GM12892 (cell line): ENCODE measurements at places on chromosomes 5 and 9.

- no peak for DNase-seq
Observed at GRCh38 chr9:87615547-87616148, 110.3 kb upstream of the CTSL start.

DNA sequence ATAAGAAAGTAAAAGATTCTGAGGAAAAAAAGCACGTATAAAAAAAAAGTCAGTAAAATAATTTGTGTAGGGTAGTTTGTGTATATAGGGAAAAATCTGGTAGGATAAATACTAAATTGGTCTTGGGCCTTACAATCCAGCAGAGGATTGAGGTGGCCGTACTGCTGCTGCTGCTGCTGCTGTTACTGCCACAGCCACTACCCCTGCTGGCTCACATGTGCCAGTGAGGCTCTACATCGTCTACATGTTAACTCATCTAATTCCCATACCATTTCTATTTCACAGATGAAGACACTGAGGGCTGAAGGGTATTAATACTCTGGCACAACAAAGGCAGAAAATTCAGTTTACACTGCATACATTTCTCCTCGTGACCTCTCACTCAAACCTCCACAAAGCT lies 928.5 kb downstream of the TLE4 start:
- DNase-seq = no peak

GRCh38 chr9:128701227-128701854 lies 962 bp upstream of the PKN3 start:
- DNase-seq = no peak

DNA sequence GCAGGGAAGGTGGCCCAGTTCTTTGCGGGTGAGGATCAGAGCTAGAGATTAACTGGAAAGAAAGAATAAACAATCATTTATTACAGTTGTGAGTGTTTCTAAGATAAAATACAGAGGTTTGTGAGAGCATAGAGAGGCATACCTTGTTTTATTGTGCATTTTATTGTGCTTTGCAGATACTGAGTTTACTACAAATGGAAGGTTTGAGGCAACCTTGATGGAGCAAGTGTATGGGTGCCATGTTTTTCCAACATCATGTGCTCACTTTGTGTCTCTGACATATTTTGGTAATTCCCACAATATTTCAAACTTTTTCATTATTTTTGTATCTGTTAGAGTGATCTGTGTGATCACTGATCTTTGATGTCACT lies 715 bp upstream of the C5orf34 start:
- no peak for DNase-seq

- no peak for DNase-seq
Observed at GRCh38 chr9:96616817-96617438, 2.7 kb downstream of the CDC14B start.

DNA sequence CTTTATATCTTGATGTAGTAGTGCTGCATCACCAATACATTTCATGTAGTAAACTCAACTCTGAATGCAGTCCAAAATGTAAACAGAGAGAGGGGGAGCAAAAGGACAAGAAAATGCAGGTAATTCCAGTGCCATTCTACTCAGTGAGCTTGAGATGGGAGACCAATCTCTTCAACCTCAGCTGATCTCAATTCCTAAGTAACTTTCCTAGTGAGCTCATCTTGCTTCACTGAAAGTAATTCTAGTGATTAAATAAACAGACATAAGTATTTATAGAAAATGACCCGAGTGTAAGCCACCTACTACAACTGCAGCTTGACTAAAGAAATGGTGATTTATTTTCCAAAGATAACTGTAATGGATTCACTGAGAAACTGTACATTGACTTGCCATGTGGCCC lies 424.5 kb downstream of the DMRT2 start:
- no peak for DNase-seq

DNA sequence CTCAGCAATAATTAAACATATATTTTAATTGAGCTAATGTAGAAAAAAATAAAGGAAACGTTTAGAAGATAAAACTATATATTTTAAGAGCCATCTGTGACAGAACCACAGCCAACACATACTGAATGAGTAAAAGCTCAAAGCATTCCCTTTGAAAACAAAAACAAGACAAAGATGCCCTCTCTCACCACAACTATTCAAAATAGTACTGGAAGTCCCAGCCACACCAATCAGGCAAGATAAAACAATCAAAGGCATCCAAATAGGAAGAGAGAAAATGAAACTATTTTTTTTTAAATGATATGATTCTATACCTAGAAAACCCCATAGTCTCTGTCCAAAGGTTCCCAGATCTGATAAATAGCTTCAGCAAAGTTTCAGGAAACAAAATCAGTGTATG lies 262.0 kb downstream of the HTR1A start:
- no peak for DNase-seq

GRCh38 chr9:108444400-108445358 lies 411.1 kb downstream of the ACTL7B start:
- no peak for DNase-seq

DNA sequence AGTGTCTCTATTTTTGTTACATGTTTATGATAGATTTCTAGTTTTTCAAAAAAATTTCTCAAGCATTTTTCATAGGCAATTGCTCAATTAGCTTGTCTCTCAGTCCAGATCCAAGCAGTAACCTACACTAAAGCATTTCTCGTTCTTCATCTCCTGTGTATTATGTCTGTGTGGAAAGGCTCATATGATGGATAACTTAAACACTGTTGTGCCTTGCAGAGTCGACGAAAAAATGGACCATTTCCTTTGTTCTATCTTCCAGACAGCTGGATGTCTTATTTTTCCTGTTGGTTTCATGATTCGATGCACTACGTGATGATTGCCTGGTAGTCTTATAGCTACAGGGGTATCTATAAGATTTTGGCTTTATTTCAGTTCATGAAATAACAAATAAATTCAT lies 347.8 kb downstream of the TRPM3 start:
- DNase-seq = no peak

- no peak for DNase-seq
Observed at GRCh38 chr9:134458207-134459108, 132.2 kb downstream of the RXRA start.

- no peak for DNase-seq
Observed at GRCh38 chr9:124602632-124603031, 95.4 kb upstream of the NR5A1 start.

DNA sequence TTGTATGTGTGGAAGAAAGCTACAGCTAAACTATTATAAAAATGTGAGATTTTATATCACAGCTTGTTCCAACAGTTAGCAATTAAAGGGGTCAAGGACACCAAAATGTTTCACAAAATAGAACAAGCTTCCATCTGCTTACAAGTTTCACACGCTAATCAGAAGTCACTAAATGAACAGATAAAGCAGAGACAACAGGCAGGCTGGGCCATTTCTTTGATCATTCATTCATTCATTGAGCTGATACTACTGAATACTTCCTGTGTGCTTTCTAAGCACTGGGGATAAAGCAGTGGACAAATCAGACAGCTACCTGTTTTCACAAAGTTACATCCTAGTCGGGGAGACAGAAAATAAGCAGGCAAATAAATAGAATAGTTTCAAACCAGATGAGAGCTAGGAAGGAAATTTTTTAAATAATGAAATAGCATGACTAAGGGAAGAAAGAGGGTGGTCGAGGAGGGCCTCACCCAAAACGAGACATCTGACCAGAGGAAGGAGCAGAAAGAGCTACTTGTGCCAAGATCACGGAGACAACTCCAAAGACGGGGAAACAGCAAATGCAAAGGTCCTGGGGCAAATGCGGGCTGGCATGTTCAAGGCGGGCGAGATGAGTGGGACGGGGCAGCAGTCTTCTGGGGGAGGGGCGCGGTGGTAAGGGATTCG lies 1.2 kb downstream of the MAPK9 start:
- DNase-seq = no peak

- DNase-seq = no peak
Observed at GRCh38 chr9:1298046-1298445, 247.9 kb downstream of the DMRT2 start.

GRCh38 chr9:83034587-83034986 lies 28.4 kb downstream of the RASEF start:
- no peak for DNase-seq

GRCh38 chr9:107929443-107929842 lies 439.9 kb upstream of the KLF4 start:
- DNase-seq = no peak

DNA sequence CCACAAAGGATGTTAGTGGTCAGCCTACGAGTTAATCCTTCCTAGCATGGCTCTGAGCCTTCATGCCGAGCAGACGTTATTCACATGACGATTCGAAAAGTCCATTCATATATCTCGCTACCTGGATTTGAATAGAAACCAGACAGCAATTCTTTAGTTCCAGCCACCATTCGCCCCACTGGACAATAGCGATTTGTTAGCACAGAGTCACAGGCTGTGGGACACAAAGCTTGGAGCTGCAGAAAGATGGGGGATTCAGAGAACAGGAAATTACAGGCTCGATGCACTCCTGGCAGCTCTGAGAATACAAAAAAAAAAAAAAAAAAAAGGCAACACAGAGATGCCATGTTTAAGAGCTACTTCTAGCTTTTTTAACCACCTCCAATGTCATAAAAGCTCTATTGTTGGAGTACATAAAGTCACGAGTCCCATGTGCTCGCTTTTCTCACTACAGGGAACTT lies 110.7 kb downstream of the NR6A1 start:
- no peak for DNase-seq

DNA sequence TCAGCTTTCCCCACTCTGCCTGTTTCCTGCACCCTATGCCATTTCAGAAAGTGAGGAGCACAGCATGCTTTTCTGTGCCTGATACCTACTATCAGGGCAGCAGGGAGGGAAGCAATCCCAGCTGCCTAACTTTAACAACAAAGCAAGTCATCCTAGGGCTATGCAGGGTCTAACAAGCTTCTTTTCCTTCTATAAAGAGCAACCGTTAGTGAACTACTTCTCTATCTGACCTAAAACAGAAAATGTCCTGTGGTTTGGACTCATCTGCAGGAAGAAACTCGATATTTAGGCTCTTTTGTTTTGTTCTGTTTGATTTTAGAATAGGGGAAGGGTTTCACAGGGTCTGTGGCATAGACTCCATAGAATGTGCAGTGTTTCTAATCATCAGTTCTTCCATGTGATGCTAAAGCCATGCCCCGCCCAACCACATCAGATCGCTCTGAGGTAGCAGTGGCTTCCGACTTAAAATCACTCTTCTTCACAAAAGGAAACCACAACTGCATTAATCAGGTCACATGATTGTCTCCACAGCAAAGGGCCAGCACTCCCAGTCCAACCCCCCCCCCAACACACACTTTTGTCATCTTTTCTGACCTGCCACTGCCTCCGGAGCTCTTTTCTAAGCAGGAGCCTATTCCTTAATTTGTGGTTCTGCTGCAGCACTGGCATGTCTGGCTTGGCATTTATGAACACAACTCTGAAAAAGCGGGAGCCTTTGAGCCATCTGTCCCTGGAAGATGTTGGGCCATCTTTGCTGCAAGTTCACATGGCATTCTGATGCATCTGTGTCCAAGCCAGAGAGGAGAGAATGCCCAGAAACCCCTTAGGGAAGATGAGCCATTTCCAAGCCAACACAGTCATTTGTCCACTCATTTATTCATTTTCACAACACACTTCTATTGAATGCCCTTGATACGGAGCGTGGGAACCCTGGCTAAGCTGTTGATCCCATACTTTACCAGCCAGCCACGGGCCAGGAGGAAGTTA lies 71.6 kb downstream of the CFAP90 start:
- no peak for DNase-seq

GRCh38 chr5:123997064-123997461 lies 485.1 kb downstream of the CSNK1G3 start:
- no peak for DNase-seq

DNA sequence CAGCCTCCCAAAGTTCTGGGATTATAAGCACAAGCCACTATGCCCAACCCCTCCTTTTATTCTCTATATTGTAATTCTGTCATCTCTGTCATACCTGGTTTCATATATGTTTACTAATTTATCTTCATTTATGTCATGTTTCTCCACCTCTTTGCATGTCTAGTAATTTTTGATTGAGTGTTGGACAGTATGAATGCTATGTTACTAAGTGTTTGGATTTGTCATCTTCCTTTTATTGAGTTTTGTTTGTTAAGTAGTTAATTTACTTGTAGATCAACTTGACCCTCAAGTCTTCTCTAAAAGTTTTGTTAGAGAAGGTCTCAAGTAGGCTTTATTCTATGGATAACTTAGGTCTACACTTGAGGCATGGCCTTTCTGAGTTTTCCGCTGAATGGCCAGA lies 17.2 kb upstream of the CACNA1B start:
- DNase-seq = no peak

DNA sequence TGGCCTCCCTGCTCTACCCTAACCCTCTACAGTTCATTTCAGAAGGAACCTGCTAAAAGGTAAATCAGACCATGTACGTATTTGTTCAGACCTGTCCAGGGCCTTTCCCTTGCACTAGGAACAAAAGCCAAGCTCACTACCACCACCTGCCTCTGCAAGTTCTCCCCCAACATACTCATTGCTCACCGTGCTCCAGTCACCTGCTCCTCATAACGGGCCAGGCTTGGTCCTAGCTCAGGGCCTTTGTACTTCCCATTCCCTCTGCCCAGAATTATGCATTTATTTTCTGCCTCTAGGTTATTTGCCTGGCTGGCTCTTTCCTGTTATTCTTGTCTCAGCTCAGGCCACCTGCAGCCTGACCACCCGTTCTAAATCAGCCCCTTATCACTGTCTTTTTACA lies 4.8 kb upstream of the FGF1 start:
- no peak for DNase-seq

DNA sequence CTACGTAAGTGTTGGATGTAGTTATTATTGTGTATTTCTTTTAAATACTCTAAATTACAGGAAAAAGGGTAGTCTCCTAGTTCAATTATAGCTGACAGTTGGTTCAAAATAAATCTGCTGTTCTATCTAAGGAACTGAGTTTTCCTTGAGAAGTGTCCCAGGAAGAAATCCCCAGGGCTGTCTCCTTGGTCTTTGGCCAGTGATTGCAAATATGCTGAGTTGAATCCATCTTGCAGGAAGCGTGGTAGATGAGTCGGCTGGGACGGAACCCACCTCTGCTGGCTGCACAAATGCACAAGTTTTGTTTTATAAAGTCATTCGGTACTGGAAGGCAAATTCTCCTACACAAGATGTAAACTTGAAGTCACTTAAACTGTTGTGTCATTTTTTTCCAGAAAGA lies 30.2 kb upstream of the HOMER1 start:
- DNase-seq = no peak

- no peak for DNase-seq
Observed at GRCh38 chr5:140140435-140140834, 14.7 kb downstream of the IGIP start.

DNA sequence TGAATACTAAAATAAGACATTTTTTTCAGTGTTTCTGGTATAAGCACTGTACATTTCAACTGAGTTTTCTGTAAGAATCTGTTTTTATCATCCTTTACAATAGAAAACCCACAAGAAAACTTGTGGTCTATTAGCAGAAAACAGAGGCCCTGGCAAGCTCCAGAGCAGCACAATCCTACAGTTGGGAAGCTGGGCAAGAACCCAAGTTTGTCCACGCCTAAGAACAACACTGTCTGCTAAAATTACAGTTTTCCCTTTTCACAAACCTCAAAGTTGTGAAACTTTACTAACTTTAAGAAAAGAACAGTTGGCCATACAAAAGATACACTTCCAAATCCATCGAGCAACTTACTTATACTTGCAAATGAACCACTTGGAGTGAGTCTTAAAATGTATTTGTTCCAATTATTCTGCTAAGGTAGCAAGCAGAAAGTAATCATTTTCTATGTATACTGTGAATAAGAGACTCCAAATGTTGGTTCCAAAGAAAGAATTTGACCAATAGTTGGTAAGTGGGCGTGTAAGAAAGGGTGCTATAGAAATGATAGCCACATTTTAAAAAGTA lies 982.0 kb upstream of the ARRDC3 start:
- DNase-seq = no peak
